ENCODE measurements at places on chromosomes 5 and 9. TPM values are rescaled to one million over a fixed set of nuclear protein-coding genes. Genes with fewer than 3 reads are reported as not detected.

The SMIM33 gene
- not detected for total RNA-seq

DNA sequence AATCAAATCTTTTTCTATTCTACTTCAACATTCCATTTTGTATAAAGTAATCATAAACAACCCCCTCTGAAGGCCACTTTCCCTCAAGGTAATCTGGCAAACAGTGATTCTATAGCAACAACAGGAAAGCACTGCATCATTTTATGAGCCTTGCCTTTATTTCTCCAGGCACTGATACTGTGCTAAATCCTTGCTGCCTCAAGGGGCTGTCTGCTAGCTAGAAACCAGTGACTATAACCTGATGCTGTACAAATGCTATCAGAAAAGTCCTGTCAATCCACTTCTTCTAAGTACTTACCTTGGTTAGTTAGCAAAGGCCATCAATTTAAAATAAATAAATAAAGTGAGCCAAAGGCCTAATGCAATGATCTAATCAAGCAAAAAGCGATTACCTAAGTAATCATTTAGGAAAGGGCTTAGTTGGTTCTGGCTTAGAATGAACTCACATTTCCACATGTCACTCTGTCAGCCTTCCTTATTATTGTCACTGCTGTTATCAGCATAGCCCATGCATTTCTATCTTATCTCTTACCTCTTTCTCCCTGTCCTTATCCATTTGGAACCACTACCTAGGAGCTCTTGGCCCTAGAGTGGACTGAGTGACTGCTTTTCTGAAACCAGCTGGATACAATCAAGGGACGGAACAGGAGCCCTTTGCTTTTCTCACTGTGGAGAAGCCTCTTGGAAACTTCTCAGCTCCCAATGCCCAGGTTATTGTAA is 246.1 kb upstream of the MEF2C start:
- no peak for DNase-seq

- peak; percentile 42 for DNase-seq
These were observed 80.0 kb upstream of the TRIO start for GRCh38 chr5:14063138-14063537.

DNA sequence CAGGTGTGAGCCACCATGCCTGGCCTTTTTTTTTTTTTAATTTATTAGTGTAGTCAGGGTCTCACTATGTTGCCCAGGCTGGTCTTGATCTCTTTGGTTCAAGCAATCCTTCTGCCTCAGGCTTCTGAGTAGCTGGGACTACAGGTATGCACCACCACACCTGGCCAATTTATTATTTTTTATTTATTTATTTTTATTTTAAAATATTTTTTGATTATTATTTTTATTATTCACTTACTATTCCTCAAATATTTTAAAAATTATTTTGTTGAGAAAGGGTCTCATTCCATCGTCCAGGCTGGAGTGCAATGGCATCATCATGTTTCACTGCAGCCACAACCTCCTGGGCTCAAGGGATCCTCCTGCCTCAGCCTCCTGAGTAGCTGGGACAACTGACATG is 49.7 kb upstream of the CHD1 start:
- DNase-seq: no peak

GRCh38 chr9:78707481-78707991 is 410.6 kb downstream of the PSAT1 start:
- peak; percentile 51 for DNase-seq

DNA sequence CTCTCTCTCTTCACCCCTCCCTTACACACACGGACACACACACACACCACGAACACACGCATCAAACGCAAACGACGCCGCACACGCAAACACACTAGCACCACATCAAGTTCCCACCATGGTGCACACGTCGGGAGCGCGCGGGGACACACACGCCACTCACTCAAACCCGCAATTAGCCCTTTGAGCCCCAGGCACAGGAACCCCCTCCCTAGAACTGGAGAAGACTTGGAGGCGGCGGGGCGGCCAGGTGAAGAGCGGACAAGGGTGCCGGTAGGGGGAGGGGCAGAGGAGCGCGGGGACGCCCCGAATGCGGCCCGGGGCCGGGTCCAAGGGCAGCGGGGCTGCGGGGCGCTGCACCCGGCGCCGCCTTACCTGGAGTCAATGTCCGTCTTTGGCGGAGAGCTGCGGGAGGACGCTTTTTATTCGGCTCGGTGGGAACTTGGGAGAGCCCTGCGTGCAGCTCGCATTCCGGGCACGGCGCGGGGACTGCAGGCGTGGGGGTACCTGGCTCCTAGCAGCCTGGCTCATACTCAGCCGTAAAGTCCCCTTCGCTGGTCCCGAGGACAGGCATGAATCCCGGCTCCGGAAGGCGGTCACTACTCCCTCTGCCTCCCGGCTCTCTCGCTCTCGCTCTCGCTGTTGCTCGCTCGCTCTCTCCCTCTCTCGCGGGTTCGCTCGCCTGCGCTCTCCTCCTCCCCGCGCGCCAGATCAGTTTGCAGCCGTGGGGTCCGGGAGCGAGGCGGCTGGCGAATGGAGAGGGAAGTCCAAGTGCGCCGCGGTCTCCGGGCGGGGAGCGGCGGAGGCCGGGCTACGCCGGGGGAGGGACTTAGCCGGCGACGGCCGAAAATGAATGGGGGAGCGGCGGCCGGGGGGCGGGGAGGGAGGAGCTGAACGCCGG is at the start of gene BRINP1:
BRINP1 (minus strand) TSS at position 755 of the 901 bp plus-strand sequence. CDS start 56,080 bp downstream, outside the sequence.
- peak; percentile 53 for DNase-seq

GRCh38 chr9:113309204-113309813 is 6.1 kb upstream of the RNF183 start:
- peak; percentile 65 for DNase-seq

DNA sequence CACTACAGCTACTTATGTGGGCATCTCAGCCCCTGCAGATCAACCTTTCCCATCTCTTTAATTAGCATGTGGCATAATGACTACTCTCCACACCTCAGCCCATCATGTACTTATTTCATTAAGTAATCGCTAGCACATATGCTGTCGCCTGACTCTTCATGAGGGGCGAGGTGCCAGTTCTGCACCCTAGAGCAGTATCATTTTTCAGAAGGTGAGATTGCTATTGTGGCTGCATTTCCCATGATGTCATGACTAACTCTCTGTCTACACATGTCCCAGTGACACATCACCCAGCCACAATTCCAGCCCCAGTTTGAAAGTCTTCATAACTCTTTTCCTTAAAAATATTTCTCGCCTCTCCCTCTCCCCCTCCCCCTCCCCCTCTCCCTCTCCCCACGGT is 7.6 kb upstream of the F2RL1 start:
- DNase-seq: no peak

DNA sequence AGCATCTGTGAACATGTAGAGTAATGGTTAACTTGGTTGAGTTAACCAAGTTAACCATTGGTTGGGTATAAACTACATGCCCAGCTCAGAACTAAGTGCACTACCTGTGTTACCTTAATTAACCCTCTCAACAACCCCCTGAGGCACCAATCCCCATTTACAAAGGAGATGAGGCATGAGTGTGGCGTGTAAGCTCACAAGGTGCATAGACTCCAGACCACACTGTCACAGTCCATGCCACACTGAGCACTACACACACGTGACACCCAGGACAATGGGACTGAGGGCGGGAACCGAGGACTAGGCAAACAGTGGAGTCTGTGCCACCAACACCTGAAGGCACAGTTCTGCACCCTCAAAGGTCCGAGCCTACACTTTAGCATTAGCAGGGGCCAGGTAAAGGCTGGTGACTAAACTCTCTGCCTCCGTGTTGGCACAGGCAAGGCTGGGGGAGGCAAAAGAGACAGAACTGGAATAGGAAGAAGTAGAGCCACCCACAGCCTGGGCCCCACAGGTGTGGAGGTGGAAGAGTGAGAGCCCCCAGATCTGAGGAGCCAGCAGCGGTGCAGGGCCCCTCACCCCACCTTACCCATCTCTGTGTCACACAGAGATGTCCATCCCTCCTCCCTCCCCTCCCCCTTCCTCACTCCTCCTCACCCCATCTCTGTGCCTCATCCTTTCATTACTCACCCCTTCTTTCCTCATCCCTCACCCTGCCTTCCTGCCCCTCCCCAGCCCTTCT is 2.2 kb upstream of the DNAJB5 start:
- DNase-seq: no peak

DNA sequence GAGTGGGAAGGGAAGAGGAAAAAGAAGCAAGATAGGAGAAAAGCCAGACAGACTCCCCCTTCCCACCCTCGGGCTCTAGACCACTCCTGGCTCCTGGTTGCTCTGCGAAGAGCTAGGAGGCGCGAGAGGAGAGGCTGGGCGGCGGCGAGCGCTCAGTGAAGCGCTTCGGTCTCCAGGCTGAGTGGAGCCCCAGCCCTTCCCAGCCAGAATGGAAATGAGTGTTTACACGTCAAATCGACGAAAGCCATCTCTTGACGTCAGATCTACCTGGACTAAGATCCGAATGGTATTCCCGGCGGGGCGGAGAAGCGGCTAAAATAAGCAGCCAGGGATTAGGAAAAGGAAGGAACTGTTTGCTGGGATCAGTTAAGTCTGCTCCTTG is at the start of gene PCSK1:
PCSK1 (minus strand) TSS at position 183 of the 382 bp plus-strand sequence. CDS start 206 bp downstream, outside the sequence.
- no peak for DNase-seq

DNA sequence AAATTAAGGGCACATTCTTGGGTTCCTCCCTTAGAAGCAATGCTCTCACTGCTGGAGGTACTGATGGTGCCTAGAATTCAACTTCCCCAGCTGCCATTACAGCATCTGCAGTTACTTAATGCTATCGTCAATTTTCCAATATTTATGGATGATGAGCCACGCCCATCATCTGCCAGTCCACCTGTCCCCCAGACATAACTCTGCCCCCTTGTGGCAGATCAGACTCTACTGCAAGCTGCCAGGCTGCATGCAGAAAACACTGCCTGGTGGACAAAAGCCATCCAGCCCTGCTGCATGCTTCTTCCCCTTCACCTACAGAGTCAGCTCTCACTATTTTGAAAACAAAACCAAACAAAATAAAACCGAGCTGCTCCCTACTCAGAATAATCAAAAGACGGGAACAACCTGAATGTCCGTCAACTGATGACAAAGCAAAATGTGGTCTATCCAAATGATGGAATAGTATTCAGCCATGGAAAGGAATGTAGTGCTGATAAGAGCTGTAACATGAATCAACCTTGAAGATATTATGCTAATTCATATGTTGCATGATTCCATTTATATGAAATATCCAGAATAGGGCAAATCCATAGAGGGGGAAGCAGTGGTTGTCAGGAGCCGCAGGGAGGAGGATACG is 66.4 kb downstream of the RETREG1 start:
- no peak for DNase-seq

GRCh38 chr5:5885782-5886181 is 463.3 kb downstream of the ICE1 start:
- DNase-seq: no peak

DNA sequence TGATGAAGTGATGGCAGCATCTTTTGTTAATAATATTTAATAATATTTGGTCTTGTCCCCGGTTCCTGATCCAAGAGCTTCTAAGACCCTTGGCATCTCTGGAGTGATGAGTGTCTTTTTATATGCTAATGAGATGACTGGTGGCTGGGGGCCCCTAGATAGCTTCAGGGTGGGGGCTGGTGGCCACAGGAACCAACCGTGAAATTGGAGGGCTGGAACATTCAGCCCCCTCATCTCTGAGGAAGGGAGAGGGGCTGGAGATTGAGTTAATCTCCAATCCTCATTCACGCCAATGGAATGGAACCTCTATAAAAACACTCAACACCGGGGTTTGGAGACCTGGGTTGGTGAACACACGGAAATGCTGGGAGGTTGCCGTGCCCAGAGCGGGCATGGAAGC is 78.2 kb upstream of the RAPGEF1 start:
- DNase-seq: no peak

All from myocyte (in vitro differentiated cells).